DMS53 (cell line): ENCODE measurements at places on chromosomes 2 and 18.

- DNase-seq, result no peak
These were observed 351.0 kb upstream of the POU3F3 start for GRCh38 chr2:104502901-104503300.

- no peak for DNase-seq
These were observed 97.0 kb downstream of the NEB start for GRCh38 chr2:151637271-151637781.

- no peak for DNase-seq
These were observed 82.0 kb upstream of the MEX3C start for GRCh38 chr18:51279367-51279984.

DNA sequence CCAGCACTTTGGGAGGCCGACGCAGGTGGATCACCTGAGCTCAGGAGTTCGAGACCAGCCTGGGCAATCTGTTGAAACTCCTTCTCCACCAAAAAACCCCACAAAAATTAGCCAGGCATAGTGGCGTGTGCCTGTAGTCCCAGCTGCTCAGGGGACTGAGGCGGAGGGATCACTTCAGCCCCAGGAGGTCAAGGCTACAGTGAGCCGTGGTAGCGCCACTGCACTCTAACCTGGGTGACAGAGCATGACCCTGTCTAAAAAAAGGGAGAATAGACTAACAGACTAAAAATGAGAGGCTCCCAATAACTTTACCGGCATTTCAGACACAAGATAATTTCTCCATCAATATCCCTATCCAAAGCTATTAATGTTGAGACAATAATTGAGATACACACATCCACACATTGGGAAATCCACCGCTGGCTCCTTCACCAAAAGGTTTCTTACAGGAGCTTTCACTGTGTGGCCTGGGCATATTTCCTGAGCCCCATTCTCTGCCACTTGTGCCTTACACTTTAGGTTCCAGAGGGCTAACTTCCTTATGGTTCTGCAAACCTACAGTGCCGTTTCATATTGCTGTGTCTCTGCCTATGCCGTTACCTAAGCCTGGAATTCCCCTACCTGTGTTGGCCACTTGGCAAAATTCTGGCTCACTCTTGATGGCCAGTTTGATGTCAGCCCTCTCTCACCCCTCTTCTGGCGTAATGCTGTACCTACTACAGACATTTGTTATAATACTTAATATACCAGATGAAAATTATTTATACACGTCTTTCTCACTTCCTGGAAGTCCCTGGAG lies 115.8 kb upstream of the ZFP36L2 start:
- DNase-seq, result peak; percentile 9

DNA sequence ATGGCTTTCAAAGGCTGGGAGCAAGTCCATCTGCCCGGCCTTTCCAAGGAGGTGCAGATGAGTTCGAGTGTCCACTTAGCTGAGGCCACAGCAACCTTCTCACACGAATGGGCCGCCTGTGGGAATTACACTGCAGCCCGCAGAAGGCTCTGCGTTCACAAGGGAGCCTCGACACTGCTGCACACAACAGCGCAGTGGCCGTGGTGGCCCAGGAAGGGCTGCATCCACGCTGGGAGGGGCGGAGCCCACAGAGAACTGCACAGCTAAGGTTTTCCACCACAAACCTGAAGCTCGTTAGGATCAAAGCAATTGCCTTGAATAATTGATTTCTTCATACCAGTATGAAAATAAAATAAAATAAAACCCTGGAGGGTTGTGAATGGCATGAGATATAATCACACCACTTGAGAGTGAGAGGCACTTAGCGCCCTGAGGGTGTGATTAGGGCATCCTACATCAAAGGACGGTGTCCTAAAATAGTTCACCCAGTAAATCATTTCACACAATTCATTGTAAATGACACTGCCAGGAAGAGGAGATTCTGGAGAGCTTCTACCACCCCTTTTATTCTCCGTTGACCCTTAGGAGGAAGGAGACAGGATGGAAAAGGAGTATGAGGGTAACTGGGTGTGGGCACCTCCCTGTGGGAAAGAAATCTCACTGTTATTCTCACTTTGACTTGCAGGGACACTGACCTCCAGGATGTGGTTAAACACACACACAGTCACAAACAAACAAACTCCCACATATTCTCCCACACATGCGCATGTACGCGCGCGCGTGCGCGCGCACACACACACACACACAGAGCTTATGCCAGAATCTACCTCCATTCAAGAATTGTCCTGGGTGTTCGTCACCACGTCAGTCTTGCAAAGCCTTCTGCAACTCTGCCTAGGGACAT lies 256.6 kb upstream of the ID2 start:
- DNase-seq, result peak; percentile 12

DNA sequence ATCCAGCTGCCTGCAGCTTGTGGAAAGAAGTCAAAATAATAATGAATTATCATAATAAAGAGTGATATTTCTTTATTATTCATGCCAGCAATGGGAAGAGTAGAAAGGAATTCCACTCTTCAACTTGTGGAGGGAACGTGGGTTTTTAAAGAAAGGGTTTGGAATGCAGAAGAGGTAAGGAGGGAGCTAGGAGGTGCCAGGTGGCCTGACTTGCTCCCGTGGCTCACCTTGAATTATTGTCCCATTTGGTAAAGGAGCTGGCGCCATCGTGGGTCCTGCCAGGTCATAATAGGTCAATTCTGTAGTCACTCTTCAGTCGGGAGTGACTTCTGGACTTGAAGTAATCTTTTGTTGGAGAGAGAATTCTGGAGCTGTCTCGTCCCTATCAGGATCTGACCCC lies 95.2 kb upstream of the BARD1 start:
- no peak for DNase-seq

- DNase-seq, result peak; percentile 97
These were observed 121.8 kb downstream of the SLC4A10 start for GRCh38 chr2:161745866-161746614.

- peak; percentile 32 for DNase-seq
These were observed 95.6 kb upstream of the ASAP2 start for GRCh38 chr2:9110893-9111569.

DNA sequence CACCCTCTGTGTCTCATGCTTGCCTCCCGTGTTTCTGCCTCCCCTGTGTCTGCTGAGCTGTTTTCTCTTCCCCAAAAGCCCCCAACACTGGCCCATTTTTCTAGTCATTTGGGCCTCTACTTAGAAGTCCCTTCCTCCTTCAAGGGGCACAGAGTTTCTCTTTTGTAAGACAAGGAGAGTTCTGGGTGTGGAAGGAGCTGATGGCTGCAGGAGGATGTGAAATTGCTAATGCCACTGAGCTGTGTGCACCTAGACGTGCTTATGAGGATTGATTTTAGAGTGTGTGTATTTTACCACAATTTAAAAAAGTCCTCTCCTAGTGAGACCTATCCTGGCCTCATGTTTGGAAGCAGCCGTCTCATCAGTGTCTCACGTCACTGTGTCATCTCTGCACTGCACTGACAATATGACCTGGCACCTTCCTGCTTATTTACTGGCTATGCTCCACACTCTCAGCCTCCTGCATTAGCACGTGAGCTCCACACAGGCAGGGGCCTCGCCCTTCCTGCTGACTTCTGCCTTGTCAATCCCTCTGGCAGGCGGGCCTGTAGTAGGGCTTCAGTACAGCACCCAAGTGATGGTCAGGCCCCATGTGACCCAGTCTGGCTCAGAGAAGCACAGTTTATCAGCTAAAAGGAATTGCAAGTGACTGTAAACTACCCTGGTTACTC lies 8.0 kb upstream of the MBP start:
- no peak for DNase-seq

DNA sequence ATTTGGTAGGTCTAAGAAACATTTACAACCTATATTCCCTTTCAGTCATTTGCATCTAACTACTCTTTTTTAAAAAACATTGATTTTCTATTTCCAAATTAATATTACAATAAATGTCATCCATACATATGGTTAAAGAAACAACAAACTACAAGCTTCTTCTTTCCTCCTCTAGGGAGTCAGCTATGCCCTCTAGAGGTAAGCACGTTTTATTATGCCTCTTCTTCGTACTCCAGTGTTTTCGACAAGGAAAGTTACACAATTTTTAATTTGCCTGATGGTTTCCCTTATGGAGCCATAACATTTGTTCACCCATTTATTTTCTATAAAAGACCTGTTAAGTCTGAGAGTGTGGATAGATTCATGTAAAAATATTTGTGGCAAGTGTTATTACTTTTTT lies 183.4 kb upstream of the CDH7 start:
- DNase-seq, result peak; percentile 78

DNA sequence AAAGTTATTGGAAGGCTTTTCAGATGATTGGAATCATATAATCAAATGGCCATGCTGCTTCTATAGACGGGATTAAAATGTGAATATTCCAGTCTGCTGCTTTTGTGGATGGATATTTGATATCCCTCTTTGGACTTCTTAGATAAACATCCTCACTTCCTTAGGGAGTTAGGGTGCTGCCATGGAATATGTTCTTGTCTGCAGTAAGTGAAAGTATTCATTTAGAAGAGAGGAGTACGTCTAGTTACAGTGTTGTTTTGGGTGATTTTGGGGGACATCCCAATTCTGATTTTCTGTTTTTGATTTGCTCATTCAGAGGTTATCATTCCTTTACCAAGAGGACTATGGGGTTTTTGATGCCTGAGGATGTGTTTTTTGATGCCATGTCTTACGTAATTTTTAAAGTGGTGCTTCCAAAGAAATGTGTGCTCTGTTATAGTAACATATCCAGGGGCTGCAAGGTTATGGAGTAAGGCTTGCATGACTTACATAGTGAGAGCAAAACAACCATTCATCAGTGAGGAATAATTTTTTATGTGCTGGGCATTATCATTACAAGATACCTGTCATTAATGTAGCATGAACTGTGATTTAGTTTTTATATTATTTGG lies 33.6 kb downstream of the ASXL3 start:
- DNase-seq, result peak; percentile 5

GRCh38 chr2:54499661-54500060 lies 43.5 kb downstream of the SPTBN1 start:
- DNase-seq, result no peak

- DNase-seq, result peak; percentile 98
These were observed at the start of gene FASTKD1 for GRCh38 chr2:169573160-169573973. Gene FASTKD1 (minus strand): TSS chr2:169573865. CDS start chr2:169572029, 1,836 bp downstream.
